ENCODE measurements at places on chromosomes 5 and 9. TPM values are rescaled to one million over a fixed set of nuclear protein-coding genes. Genes with fewer than 3 reads are reported as not detected.
A peak's percentile ranks its signal among the peaks of the same experiment; 100 is the strongest.

GRCh38 chr9:130446101-130446861 is 1.5 kb downstream of the ASS1 start:
- peak; percentile 93 for DNase-seq

- no peak for DNase-seq
These were observed 303.0 kb downstream of the FBXL17 start for GRCh38 chr5:108078882-108079281.

DNA sequence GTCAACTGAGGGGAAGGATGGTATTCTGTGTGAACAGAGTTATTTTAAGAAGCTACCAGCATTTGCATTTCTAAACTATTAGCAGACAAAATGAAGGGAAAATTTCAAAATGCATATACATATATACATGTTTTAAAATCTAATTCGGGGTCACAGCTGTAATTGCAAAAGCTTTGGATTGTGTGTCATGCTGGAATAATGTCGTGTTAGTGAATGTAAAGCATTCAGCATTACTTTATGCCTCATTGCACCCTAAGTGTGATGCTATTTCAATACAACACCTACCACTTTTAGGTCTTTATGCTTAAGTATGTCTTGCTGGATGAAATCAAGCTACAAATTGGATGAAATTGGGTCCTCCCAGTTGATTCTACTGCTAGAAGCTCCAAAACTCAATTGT is 687.6 kb upstream of the MEF2C start:
- DNase-seq: no peak

DPYSL3 gene
- 52.4 TPM for total RNA-seq

DNA sequence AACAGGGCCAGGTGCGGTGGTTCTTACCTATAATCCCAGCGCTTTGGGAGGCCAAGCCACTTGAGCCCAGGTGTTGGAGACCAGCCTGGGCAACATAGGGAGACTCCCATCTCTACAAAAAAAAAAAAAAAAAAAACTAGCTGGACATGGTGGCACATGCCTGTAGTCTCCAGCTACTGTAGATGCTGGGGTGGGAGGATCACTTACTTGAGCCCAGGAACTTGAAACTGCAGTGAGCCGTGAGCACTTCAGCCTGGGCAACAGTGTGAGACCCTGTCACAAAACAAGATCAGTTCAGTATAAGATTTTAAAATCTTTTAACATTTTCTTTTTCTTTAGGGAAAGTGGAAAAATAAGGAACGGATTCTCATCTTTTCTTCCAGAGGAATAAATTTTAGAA is 2.5 kb downstream of the BRIX1 start:
- no peak for DNase-seq

- no peak for DNase-seq
These were observed 53.0 kb upstream of the PDZD2 start for GRCh38 chr5:31585895-31586270.

DNA sequence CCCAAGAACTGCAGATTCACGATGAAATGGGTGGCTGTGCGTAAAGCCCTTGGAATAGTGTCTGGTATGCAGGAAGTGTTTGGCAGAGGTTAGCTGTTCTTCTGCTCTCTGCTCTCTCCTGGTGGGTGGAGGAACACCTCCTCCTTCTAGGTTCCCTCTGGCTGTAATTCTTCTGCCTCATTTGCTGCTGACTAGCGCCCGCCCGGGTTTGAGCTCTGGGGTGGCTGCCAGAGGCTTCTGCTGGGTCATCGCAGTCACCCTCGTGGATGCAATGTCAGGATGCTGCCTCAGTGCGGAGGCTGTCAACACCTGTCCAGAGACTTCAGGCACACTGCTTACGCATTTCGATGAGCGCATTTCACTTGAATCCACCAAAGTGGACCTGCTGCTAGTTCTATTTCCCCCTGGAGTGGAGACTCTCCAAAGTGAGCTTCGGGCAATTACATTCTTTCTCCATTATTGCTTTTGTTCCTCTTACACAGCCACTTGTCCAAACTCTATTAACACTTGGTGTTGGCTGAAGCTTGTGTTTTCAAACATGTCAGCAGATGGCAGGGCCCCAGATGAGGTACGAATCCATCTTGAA is 11.7 kb downstream of the DOCK2 start:
- no peak for DNase-seq

DNA sequence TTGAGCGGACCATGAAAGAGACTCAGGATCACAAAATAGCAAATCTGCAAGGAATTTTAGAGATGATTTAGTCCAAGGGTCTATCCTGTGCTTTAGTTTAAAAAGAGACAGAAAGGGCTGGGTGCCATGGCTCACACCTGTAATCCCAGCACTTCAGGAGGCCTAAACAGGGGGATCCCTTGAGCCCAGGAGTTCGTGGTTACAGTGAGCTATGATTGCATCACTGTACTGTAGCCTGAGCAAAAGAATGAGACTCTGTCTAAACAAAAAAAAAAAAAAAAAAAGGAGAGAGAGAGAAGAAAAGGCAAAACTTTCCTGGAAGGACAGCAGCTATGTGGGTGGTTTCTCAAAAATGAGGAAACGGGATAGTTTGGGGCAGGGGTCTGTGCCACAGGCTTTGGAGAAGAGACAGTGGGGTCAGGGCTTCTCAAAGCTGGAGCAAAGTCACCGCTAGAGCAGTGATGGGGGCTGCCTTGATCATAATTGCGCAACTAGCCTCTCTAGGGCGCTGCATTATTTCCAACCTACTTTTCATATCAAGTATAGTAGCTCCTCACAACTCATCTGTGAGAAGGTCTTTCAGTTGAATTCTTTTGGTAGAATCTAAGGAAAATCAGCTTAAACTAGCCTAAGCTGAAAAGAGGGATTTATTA is 8.5 kb upstream of the ANKH start:
- no peak for DNase-seq

SLC1A1 gene
- 8.2 TPM for total RNA-seq

DNA sequence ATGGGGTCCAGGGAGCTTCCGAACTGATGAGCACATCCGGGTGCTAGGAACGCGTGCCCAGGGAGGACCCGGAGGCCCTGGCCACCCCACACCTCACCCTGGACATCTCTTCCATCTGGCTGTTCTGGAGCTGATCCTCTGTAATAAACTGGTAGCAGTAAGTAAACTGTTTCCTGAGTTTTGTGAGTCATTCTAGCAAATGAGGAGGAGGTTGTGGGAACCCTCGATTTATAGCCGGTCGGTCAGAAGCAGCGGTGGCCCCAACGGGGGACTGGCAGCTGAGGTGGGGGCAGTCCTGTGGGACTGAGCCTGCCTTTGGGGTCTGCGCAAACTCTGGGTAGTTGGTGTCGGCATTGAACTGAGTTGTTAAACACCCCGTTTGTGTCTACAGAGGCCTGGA is 15.4 kb upstream of the UBAC1 start:
- DNase-seq: no peak

AHRR gene
- total RNA-seq: 4.5 TPM

HRCT1 gene
- total RNA-seq: 5.2 TPM

FAM169A gene
- total RNA-seq: 0.16 TPM

Measured in mesenteric fat pad (tissue), 1 donor.